ENCODE measurements at places on chromosomes 3 and 15. TPM values are rescaled to one million over a fixed set of nuclear protein-coding genes. Genes with fewer than 3 reads are reported as not detected.

Gene NECTIN3
- 157 TPM for total RNA-seq

Gene STRIT1
- total RNA-seq = 0.82 TPM

Gene WNT5A
- 7.3 TPM for total RNA-seq

Gene IQCF5
- not detected for total RNA-seq

Gene XXYLT1
- total RNA-seq = 23.6 TPM

Gene FANCD2OS
- not detected for total RNA-seq

Gene CNTN3
- 50.1 TPM for total RNA-seq

Data from frontal cortex (tissue), 4 donors.